ENCODE measurements at places on chromosomes 6 and 20.

DNA sequence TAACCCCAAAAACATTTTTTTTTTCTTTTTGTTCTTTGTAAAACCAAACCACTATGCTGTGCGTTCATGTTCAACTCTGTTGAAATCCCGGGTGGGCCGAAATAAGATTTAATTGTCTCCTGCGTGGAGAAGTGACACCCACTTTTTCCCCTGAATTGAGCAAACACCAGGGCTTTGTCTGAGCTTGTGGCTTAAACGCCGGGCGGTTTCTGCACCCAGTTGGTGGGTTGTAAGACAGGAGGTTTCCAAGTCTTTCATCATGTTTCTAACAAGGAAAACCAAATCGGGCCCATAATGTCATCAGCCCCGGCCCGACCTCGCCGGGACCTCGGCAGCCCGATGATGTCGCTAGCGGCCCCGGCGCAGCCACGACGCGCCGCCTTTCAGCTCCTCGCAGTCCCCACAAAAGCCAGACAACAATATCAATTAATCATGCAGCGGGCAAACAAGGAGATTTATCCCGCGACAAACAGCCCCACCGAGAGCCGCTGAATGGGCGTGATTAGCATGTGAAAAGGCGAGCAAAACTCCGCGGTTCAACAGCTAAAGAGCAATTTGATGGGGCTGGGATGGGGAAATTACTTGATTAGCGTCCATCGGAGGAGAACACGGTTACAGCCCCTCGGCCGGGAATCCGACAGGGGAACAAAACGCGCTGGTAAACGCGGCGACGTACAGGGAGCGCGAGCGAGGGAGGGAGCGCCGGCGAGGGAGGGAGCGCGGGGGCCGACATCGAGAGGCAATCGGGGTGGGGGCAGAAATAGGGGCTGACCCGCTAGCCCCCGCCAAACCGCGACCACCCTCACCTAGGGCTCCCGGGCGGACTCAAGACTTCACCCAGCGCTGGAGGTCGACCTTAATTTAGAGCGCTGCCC, 5.3 kb downstream of the LINC00237 start:
- DNase-seq = no peak

DNA sequence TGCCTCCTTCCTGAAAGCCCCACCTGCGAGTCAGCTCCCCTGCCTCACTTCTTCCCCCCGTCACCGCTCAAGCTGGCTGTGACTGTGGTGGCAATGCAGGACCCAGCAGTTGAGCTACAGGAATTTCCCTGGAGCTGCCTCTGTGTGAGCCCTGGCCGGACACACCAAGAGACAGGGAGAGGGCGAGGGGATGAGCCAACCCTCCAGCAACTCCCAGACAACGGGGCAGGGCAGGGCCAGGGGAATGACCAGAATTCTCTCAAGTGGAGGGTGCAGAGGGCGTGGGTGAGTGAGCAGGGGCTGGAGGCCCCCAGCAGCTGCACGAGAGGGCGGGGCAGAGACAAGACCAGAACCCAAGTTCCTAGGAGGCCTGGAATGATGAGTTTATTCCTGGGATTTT, 4.9 kb upstream of the ARFGAP1 start:
- DNase-seq = no peak

GRCh38 chr6:43845646-43846045, 75.6 kb downstream of the VEGFA start:
- no peak for DNase-seq

DNA sequence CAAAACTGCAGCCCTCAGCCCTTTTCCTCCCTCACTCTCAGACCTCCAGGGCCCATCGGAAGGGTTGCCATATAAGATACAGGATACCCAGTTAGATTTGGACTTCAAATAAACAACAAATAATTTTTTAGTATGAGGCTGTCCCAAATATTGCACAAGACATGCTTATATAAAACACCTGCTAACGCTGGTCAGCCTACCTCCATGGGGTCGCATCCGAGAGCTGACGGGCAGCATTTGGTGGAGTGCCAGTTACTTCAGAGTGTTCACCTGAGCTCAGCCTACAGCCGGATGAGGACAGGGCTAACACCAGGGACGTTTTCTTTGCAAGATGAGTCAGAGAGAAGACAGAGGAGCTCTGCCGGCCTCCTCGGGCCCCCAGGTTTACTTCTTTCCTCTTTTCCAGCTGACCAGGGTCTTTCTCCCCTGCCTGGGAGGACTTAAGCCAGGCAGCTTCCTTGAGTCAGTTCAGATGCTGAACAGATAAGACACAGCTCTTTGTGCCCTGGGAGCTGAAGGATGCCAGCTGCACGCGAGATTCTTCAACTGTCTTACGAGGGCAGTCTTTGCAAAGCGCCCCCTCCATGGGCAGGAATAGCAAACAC, 141.2 kb upstream of the KCNG1 start:
- DNase-seq = no peak

DNA sequence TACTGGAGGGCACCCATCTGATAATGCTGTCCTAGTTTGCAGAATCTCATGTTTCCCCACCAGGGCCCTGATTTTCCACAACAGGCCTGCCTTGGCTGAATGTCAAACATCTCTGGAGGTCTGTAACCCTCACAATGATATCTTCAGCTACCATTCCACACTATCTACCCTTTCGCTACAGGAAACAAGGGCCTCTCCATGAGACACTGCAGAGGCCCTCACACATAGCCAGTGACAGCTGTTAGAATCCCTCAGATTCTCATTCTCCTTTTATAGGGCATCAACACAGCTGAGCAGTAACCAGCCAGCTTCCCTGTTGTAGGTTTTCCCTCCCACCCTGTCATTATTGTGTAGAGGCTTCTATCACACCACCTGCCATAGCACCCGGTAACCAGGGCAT, 29.6 kb upstream of the MICB start:
- no peak for DNase-seq

DNA sequence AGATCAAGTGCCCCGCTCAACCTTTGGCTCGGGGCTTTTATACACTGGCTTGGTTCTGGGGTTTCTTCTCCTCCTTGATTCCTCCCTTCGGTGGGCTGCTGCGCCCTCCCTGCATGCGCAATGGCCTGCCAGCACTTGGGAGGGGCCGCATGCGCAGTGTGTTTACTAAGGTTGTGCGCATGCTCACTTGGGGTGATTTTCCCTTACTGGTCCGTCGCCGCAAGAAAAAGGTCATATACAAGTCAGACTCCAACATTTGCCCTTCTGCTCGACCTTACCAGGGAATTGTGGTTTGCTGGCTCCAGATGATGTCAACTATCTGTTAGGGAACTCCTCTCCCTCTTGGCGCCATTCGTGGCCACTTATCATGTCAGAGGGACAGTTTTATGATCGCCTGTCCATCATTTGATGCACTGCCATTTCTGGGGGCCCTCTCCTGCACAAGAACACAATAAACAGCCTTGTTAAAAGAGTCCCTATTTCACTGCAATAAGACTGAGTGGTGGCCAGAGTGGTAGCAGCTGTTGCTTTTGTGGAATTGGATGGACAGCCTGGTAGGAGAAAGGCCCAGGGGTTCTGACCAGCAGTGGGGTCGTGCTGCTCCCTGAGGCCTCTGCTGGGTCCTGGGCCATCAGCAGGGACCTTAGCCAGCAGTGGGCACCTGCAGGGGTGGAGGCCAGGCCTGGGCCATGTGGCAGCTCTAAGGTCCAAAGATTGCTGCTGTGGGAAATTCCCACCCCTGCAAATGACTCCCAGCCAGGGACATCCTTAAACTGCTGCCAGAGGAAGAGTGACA, 2.8 kb upstream of the LBP start:
- no peak for DNase-seq

GRCh38 chr20:4465855-4466545, 255.7 kb upstream of the PRND start:
- no peak for DNase-seq

DNA sequence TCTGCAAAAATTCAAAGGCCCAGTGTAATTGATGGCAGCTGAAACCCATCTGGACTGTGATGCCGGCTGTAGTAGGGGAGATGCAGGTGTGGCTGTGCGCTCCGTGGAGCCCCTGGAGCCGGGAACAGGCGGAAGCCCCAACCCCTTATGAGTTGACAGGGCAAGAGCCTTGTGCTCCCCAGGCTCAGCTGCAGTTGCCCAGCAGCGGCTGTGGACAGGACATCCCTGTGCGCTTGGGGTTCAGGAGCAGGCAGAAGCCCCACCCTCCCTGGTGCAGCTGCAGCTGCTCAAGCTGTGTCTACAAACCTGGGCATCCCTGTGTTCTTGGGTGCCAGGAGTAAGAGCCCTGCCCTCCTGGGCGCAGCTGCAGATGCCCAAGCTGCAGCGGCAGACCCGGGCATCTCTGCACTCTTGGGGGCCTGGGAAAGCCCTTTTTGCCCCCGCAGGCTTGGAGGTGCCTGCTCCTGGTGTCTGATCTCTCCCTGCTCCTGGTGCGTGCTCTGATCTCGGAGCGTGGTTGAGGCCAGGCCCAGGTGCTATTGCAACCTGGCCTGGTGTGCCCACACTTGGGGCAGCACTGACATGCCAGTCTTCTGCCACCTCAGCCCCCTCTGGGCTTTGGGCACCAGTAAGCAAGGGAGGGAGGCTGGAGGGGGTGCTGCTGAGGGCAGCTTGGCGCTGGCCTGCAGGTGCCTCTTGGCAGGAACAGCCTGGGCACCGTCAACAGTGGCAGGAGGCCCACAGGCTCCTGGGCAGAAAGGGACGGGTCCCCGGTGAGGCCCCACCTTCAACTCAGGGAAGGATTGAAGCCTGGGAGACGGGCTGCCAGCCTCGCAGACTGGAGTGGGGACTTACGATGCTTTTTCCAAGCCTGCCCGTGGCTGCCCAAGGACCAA, 30.3 kb downstream of the OR2J2 start:
- no peak for DNase-seq

DNA sequence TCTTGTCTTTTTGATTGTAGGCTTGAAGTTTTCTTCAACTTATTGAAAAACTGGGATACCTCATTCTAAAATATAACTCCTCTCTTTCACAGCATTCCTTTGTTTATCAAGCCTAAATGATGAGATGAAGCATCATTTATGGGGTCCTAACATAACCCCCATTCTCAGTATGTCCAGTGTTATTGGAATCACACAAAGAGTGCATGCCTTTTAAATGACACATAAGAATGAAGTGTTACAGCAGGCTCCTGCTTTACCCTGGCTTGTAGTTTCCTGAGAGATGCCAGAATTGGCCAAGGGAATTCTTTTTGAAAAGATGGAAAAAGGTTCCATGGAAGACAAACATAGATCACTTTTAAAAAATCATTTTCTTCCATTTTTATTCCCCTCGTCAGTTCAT, 502.4 kb downstream of the BCKDHB start:
- no peak for DNase-seq

DNA sequence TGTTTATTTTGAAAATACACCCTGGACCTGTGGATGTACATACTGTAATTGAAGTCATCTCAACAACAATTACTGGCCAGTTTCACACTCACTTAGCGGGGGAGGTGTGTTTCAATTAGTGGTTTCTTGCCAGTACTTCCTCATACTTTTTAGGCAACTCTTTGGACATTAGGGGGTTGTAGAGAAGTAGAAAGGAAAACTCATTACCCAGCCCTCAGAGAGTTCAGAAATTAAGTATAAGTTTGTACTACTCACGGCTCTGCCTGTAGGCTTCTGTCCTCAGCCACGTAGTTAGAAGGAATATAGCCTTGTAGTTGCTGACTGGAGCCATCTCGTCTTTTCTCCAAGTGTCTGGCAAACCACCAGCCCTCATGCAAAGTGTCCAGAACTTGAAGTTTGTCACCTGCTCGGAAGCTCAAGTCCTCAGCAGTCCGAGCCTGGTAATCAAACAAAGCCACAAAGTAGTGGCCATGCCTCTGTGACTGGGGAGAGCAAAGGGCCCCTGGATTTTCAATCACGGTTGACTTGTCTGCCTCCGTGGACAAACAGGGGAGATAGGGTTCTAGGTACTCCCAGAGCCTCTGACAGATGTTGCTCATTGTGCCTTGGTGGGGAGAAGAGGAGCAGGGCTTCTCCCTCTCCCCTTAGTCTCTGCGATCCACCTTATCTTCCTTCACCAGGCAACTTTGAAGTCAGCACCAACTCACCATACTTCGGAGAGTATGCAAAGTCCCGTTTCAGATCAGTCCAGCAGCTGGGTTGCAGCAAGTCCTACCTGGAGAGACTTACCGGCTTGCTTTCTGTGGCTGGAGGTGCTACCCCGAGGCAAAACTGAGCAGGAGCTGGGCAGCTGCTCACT, 749 bp downstream of the FRK start:
- DNase-seq = no peak

DNA sequence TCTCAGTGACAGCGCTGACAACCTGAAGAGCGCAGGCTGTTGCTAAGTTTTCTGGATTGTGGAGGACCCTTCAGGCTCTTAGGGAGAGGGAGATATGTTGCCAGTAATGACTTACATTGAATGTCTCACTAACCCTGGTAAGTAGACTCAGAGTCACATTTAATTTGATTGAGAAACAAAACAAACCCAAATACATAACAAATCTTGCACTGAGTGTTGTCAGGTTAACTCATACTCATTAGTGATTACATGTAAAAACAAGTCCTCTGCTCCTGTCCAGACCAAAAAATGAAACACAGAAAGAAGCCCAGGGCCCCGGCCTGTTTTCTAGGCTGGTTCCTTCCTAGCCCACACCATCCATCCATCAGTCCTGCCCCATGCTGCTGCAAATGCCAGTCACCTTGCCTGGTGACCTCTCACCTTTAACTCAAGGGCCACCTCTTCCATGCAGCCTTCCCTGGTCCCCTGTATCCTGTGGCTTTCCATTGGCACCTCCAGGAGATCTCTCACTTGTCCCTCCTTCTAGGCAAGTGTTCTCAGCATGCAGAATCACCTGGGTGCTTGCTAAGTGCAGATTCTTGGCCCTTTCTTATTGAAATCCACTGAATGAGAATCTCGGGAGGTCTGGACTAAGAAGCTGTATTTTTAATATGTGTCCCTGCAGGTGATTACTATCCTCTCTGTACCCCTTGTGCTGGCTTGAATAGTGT, 34.7 kb upstream of the ERVFRD-1 start:
- DNase-seq = no peak

- DNase-seq = no peak
Observed at GRCh38 chr6:14231071-14231483, 113.5 kb downstream of the CD83 start.

- DNase-seq = no peak
Observed at GRCh38 chr6:56916849-56917551, 37.9 kb upstream of the BEND6 start.

- DNase-seq = no peak
Observed at GRCh38 chr6:52416629-52417151, 3.5 kb upstream of the EFHC1 start.

DNA sequence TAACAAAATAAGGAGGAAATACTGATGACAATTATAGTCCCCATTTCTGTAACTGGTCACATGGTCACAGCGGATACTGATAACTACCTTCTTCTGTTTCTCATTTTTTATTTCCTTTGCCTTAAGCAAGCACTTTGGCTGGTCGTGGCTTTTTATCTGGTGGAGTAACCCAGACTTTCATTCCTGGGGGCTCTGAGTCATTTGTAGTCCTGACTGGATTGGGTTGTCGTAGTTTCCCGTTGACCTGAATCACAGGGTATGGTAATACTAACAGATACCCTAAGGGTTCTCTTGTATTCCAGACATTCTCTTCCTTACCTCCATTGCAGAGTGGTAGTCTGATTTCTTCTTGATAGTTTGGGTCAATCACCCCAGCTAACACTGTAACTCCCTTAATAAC, 500.3 kb upstream of the ADGRB3 start:
- no peak for DNase-seq
